Neural crest cell (in vitro differentiated cells): ENCODE measurements at places on chromosomes 7 and 10. TPM values are rescaled to one million over a fixed set of nuclear protein-coding genes. Genes with fewer than 3 reads are reported as not detected.

GRCh38 chr7:9264395-9264794 is 831.0 kb downstream of the NXPH1 start:
- no peak for DNase-seq
- H3K4me1 ChIP-seq: no peaks in the 10 kb centered on the region
- H3K27ac ChIP-seq: no peak overlapping the region

DNA sequence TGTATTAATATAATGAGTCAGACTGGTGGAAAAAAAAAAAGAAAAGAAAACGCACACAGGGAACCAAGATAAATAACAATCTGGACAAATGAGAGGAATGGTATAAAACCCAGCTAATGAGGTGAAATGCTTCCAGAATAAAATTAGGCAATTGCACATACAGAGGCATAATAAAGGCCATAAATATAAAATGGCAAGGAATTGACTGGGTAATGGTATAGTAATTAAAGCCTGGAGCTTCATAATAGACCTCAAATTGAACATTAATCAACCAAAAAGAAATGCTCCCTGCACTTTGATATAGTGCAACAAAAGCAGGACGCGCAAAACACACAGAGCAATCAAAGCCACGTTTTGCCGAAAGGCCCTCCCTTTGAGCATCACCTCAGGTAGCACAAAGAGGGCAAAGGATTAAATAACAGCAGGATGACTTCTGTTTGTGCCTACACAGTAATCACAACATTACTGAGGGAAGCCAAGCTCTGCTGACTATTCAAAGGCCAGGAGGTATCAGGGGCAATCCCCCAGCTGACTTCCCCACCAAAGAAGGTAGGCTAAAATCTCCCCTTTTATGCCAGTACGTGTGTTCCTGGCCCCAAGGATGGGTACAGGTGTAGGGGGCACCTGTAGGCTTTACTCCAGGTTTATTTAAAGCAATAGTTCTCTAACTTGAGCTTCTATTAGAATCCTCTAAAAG is 343.7 kb downstream of the ELMO1 start:
- no peak overlapping the region for H3K4me3 ChIP-seq
- peaks cover 3% of the 10 kb centered on the region for H3K36me3 ChIP-seq
- DNase-seq: no peak
- peaks cover 25% of the 10 kb centered on the region for H3K4me1 ChIP-seq
- no peak overlapping the region for H3K27ac ChIP-seq
- no peaks in the 10 kb centered on the region for H3K27me3 ChIP-seq

DNA sequence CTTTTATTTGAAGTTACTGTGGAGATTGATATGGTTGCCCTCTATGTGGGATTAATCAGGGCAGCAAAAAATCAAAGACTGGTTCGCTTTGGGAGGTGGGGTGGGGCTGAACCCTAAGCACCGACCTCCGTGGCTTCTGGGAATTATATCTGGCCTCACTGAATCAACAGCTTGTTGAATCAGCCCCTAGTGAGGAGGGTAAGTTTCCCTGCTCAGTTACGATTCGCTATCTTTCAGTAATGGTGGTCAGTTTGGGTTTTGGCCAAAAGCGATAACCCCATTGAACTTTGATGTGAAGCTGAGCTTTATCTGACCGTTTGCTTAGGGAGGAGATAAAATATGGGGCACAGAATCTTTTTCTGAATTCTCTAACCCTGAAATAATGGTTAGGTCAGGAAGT is 16.6 kb upstream of the ARPC1A start:
- DNase-seq: no peak
- no peak overlapping the region for H3K27ac ChIP-seq
- no peaks in the 10 kb centered on the region for H3K27me3 ChIP-seq
- H3K4me1 ChIP-seq: no peaks in the 10 kb centered on the region
- H3K36me3 ChIP-seq: peaks cover 4% of the 10 kb centered on the region

GRCh38 chr7:31398815-31399214 is 58.3 kb upstream of the NEUROD6 start:
- no peaks in the 10 kb centered on the region for H3K27me3 ChIP-seq
- no peaks in the 10 kb centered on the region for H3K4me1 ChIP-seq
- no peak overlapping the region for H3K4me3 ChIP-seq
- no peaks in the 10 kb centered on the region for H3K36me3 ChIP-seq

- no peak overlapping the region for H3K4me3 ChIP-seq
- H3K27ac ChIP-seq: no peak overlapping the region
- no peaks in the 10 kb centered on the region for H3K4me1 ChIP-seq
- peaks cover under 1% of the 10 kb centered on the region for H3K36me3 ChIP-seq
- H3K27me3 ChIP-seq: no peaks in the 10 kb centered on the region
Measured at GRCh38 chr10:17685233-17685840, 41.4 kb downstream of the STAM start.

DNA sequence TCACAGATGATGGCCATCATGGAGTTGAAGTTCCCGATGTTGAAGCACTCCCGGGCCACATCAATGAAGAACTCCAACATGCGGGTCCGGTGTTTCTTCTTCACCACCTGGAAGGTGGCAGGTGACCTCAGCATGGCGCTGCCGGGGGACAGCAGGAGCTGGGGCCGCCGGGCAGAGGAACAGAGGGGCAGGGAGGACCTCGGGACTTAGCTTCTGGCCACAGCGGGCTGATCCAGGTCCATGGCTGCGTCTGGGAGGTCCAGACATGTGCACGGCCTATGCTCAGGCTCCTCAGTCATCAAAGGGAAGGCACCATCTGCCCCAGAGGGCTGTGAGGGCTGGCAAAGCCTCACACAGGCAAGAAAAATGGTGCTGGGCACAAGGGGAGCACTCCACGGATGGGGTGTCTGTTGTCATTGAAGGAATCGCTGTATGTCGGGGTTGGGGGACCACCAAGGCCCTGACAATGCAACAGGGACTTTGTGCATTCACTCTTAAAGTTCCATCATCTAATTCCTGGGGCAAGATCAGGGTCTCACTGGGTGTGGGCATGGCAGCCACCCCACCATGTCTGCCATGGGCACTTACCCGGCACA is 60.9 kb downstream of the CSGALNACT2 start:
- no peak overlapping the region for H3K27ac ChIP-seq
- no peak for DNase-seq

DNA sequence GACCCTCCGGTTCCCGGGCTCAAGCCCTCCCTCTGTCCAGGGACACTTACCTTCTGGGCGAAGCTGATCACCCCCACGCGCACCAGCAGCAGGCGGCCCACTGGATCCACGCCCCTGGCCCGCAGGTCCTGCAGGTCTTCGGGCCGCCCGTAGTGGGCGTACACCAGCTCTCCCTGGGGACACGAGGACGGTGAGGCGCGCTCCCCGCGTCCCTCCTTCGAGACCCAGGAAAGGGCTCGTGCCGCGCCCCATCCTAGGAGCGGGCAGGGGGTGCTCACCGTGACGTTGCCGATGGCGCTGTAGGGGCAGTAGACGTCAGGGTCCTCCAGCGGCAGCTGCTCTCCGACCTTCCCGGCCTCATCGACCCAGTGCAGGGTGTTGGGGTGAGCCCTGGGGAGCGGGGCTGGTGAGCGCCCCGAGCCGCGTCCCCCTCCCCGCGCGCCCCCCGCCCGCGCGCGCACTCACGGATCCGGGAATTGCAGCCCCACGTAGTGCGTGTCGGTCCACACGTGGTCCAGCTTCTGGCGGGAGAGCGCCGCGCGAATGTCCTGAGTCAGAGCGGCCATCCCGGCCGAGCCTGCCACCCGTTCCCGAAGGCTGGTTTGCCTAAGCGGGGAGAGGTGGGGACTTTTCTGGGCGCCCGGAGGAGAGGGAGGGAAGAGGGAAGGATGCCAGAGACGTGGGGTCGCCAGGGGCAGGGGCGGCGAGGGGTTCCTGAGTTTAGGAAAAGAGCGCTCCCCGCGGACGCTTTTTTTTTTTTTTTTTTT is 8.2 kb downstream of the TFR2 start:
- peak overlapping the region; percentile 67 for H3K27ac ChIP-seq
- H3K4me1 ChIP-seq: peaks cover 7% of the 10 kb centered on the region
- DNase-seq: peak; percentile 41
- H3K27me3 ChIP-seq: peaks cover 45% of the 10 kb centered on the region
- no peaks in the 10 kb centered on the region for H3K36me3 ChIP-seq
- peak overlapping the region; percentile 76 for H3K4me3 ChIP-seq

DNA sequence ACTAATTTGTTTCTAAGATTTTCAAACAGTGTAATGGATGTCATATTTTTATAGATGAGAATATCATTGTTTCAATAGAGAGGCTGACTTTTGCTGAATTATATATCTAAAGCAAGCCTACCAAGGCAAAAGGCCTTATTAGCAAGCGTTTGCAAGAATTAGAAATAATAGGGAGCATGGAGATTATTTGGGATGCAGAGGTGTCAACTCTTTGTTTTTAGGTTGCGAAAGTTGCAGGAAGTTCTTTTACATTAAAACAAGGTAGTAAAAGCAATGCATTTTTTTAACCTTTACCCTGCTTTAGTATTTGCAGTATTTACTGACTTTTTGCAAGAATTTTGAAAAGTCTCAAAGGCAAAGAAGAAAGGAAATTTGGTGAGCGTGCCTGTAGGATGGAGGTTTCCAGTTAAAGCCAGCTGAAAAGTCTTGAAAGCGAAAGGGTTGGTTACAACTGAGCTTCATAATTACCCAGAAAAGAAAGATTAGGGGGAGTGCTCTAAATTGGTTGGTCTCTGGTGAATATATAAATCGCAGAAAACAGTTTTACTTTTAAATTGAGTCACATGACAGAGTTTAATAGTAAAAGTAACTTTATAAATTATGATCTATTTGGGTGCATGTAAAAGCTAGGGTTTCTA is 81.6 kb downstream of the MKLN1 start:
- H3K4me1 ChIP-seq: no peaks in the 10 kb centered on the region
- H3K4me3 ChIP-seq: no peak overlapping the region
- peak overlapping the region; percentile 20 for H3K27ac ChIP-seq
- H3K27me3 ChIP-seq: no peaks in the 10 kb centered on the region

- H3K27ac ChIP-seq: no peak overlapping the region
- no peak overlapping the region for H3K4me3 ChIP-seq
- H3K27me3 ChIP-seq: no peaks in the 10 kb centered on the region
- H3K4me1 ChIP-seq: peaks cover 22% of the 10 kb centered on the region
- peaks cover 6% of the 10 kb centered on the region for H3K36me3 ChIP-seq
Measured at GRCh38 chr7:71695186-71695585, 563.2 kb downstream of the GALNT17 start.

- peak; percentile 26 for DNase-seq
- H3K27me3 ChIP-seq: no peaks in the 10 kb centered on the region
- peak overlapping the region; percentile 98 for H3K27ac ChIP-seq
- H3K4me3 ChIP-seq: peak overlapping the region; percentile 90
- H3K36me3 ChIP-seq: no peaks in the 10 kb centered on the region
- H3K4me1 ChIP-seq: peaks cover 38% of the 10 kb centered on the region
Measured at GRCh38 chr10:92590623-92591549, 2.0 kb upstream of the KIF11 start.

DNA sequence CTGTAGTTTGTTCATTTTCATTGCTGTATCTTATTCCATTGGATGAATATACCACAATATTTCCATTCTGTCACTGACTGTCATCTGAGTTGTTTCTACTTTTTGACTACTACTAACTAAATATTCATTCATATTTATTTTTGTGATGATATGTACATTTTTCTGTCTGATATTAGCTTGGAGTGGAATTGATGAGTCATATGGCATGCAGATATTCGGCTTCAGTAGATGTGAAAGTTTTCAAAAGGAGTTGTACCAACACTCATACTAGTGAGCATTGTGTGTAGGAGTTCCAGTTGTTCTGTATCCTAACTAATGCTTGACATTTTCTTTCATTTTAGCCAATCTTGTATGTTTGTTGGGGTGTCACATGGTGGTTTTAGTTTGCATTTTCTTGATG is 7.7 kb downstream of the RUNDC3B start:
- peaks cover 9% of the 10 kb centered on the region for H3K27me3 ChIP-seq
- no peak overlapping the region for H3K27ac ChIP-seq
- no peak for DNase-seq
- no peaks in the 10 kb centered on the region for H3K4me1 ChIP-seq

DNA sequence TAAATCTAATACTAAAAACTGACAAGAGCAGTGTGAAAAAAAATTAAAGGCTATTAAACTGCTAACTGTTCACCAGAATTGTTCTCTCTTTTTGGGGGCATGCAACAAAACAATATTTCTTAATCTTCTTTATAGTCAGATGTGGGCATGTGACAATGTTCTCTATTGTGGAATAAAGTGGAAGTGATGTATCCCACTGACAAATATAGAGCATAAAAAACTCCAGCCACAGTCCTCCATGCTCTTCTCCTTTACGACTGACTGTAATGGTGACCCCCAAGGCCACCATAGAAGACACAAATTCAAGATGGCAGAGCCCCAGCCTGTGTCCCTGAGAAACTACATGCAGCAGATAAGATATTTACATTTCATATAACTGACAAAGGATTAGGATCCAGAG is 11.6 kb upstream of the CCDC6 start:
- no peak overlapping the region for H3K4me3 ChIP-seq
- H3K27ac ChIP-seq: no peak overlapping the region
- no peak for DNase-seq
- H3K4me1 ChIP-seq: no peaks in the 10 kb centered on the region

DNA sequence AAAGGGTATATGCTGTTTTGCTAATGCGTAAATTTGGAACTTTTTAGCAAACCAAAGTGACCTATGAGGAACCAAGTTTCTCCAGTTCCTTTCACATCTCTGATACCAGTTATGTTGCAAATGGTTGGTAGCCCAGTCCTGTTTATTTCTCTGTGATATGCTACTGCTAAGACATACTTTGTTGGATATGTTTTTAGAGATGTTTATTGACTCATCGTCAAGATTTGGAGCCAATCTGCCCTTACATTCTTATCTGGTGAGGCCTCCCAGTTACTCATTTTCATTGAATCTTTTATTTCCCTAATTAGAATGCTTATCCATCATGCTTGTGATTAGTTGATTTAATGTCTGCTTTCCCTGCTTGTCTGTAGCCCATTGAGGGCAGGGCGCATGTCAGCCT is 58.9 kb downstream of the LRGUK start:
- no peak for DNase-seq
- no peak overlapping the region for H3K27ac ChIP-seq
- H3K27me3 ChIP-seq: no peaks in the 10 kb centered on the region
- no peaks in the 10 kb centered on the region for H3K4me1 ChIP-seq

DNA sequence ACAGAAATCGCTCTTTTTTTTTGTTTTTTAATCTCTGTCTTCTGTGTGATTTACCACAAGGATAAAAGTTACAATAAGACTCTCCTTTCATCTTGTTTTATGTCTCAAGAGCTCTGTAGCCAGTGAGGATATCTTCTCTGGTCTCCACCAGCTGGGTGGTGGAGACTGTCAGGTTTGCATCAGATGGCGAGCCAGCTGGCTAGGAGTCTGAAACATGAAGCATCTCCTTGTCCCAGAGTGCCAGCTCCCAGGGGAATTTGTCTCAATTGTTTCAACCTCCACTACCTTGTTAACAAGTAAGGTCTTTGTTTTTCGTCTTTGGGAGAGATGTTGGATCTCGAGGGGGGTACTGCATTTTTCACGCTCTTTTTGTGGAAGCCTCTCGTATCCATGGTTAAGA is 47.3 kb downstream of the FRMPD2 start:
- H3K27me3 ChIP-seq: peaks cover 11% of the 10 kb centered on the region
- no peak for DNase-seq
- H3K4me3 ChIP-seq: no peak overlapping the region

- H3K4me3 ChIP-seq: no peak overlapping the region
- peaks cover 5% of the 10 kb centered on the region for H3K4me1 ChIP-seq
- no peak overlapping the region for H3K27ac ChIP-seq
- H3K27me3 ChIP-seq: no peaks in the 10 kb centered on the region
- H3K36me3 ChIP-seq: no peaks in the 10 kb centered on the region
Measured at GRCh38 chr7:114970732-114971131, 48.8 kb downstream of the MDFIC start.

GRCh38 chr10:104334561-104334960 is 3.7 kb downstream of the ITPRIP start:
- H3K27me3 ChIP-seq: peaks cover 92% of the 10 kb centered on the region
- H3K27ac ChIP-seq: peak overlapping the region; percentile 14

Gene PDE6C
- total RNA-seq: not detected in 2 replicates

Gene SPDYE9
- total RNA-seq: not detected in 2 replicates

Gene SLK
- total RNA-seq: 28.4 and 30.0 TPM in 2 replicates

Gene WNT8B
- total RNA-seq: 3.8 and 4.2 TPM in 2 replicates

Gene ZNF25
- total RNA-seq: 5.8 and 6.1 TPM in 2 replicates

Gene FRMD4A
- total RNA-seq: 65.3 and 66.9 TPM in 2 replicates

Gene MDFIC
- total RNA-seq: 10.1 and 11.1 TPM in 2 replicates

Gene GPR146
- total RNA-seq: 0.41 TPM in 1 of 2 replicates, not detected in the other

Gene CTAGE4
- 0.55 TPM in 1 of 2 replicates, not detected in the other for total RNA-seq

Gene PVRIG
- not detected in 2 replicates for total RNA-seq
